ENCODE measurements at places on chromosomes 13 and 19.

GRCh38 chr13:40377783-40378182 is 288.7 kb downstream of the FOXO1 start:
- no peak for DNase-seq

DNA sequence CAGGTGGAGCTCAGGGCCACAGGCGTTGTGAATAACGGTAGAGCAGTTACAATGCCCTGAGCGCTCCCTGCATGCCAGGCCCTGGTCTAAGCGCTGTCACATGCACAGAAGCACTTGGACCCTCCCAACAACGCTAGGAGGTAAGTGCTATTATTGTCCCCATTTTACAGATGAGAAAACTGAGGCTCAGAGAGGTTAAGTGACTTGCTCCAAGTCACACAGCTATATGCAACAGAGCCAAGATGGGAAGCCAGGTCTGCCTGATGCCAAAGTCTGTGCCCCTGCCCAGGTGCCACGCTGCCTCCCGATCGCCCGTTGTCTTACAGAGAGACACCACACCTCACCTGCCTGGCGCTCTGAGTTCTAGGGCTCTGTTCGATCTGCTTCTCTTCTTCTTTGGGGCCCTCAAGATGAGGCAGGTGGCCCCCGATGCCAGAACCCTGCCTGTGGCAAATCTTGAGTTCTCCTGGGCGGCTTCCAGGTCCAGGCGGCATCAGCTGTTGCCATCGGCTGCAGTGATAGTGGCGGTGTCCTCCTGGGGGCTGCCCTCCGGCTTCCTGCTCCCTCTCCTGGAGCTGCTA is 20.0 kb downstream of the YIPF2 start:
- DNase-seq: no peak

- no peak for DNase-seq
Observed at GRCh38 chr13:29743201-29743786, 107.1 kb downstream of the UBL3 start.

DNA sequence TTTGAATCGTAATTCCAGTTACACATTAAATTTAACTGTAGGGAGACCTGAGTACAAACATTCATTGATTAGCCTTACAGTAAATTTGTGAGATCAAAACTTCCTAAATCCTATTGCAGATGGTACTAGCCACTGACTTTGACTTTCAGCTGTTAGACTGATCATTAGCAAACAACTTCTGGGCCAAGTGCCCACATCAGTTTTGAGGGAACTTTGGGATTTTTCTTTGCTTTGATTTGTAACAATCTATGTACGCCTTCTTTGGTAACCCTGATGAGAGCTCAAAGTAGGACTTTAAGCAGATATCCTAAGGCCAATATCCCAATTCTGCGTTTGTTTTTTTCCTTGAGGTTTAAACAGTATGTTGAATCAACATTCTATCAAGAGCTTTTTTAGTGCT is 131.5 kb downstream of the DLEU7 start:
- no peak for DNase-seq

DNA sequence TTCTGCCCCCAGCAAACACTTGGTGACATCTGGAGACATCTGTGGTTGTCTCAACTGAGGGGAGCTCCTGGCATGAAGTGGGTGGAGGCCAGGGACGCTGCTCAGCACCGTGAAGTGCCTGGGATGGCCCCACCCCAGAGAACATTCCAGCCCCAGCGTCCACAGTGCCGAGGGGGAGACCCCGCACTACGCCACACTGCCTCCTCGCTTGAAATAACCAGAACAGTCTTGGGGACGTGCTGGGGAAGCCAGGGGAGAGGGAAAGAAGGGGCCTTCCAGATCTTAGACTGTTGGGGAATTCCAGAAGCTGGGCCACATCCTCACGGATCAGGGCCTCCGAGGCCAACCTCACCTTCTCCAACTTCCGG is 4.2 kb downstream of the DPP9 start:
- no peak for DNase-seq

- DNase-seq: no peak
Observed at GRCh38 chr13:110616103-110617101, 1.1 kb downstream of the NAXD start.

- no peak for DNase-seq
Observed at GRCh38 chr19:13291913-13292312, 141.7 kb downstream of the IER2 start.

GRCh38 chr13:109669234-109669612 is 117.2 kb downstream of the IRS2 start:
- no peak for DNase-seq

GRCh38 chr19:42461700-42462324 is 19.1 kb upstream of the CXCL17 start:
- no peak for DNase-seq

DNA sequence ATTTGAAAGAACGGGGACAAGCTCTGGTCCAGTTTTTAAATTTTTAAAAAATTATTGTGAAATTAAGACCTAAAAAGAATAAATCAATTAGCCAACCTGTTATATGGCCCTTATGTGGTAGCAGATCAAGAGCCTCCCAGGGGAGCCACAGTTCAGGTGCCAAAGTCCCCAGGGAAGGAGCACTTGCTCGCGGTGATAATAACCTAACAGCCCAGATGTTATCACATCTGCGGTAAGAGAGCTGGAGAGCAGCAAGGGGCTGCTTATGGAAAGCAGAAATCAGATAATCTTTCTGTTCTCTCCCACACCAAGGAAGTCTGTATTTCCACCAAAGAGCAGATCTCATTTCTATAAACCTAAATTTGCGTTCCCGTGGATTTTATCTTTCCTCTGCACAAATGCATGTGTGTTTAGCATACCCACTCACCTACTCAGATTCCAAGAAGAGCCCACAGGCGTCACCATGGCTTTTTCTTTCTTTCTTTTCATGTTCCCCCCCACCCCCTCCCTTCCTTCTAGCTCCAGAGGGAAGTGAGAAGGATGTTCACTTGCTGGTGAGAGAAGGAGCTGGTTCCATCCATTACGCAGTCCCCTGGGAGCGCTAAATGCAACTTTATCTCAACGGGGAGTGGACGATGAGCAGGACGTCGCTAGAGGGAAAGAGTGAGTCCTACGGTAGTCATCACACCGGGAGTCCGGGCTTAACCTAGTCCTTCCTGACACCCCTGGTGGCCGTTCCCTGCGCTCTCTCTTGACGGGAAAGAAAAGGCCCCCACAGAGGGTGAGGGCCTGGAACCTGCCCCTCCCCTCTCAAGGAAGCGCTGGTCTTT is 1.6 kb upstream of the POU4F1 start:
- DNase-seq: no peak

DNA sequence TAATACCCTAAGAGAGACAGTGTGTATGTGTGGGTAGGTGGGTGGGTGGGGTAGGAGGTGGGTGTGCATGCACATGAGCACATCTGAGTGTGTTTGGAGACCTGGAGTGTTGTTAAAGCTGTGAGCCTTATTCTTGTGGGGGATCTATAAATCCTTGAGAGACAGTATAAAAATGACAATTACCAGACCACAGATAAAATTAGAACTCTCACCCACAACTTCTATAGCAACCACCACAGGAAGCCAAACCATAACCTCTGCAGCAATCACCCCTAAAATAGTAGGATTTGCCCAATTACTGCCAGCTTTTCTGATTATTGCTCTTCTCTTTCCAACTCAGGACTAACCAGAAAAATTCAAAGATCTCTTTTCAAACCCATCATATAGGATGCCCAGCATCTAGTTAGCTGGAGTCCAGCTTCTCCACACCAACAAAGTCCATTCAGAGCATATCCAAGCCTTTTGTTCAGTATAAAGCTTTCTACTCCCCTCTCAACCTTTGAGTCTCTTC is 93.4 kb upstream of the SLITRK1 start:
- DNase-seq: no peak

DNA sequence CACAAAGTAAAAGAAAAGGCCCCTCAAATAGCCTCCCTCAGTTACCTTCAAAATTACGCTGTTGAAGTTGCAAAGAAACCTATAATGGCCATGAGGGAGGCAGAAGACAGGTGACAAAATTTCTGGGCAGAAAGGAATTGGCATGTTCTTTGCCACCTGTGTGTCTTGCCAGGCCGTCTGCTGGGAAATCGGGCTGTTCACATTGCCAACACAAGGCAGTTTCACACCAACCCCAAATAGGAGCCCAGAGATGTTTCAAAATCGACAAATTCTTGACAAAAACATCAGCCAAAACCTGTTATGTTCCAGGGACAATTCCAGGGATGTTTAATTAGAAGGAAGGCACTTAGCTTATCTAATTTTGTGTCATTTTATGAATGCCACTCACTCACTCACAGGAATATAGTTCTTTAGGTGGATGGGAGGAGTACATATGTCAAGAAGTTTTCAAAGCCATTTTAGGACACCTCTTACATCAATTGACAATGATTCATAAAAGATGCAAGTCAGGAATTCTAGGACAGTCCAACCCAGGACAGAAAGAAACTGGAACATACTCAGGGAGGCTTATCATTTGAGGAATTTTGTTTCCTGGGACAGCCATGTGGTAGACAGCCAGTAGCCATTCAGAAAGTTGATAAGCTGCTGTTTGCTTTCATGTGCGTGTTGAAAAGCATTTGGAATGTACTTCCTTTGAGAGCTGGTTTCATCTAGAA is 164.5 kb downstream of the RGCC start:
- DNase-seq: no peak

GRCh38 chr13:50116430-50116973 is 101.3 kb downstream of the KCNRG start:
- DNase-seq: no peak

- no peak for DNase-seq
Observed at GRCh38 chr13:101579281-101579802, 126.9 kb downstream of the ITGBL1 start.

DNA sequence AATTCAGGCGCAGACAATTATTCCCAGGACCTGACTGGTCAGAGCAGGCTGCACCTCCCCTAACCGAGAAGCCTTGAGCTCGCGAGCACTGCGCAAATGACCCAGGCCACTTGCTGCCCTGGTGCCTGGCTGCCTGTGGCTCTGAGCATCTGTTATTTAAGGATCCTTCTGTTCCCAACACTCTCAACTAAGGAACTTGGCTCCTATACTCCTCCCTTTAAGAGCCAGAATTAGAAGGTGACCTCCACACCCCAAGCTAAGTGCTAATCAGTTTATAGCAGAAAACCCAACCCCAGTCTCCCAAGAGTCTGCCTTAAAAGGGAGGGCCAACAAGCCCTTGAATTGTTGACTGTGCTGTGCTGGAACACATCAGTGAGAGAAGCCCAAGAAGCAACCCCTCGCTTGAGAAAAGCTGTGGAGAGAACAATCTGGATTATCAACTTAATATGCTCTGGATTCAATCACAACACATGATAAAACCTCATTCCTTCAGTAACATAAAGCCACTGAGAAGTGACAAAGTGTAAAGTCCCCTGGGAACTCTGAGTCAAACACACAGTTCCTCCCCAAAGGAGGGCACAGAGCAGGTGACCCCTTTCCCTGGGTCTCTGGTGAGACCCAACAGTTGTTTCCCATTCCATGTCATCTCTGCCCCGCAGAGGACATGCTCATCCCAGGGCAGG is 14.6 kb downstream of the AKAP8L start:
- DNase-seq: no peak

- no peak for DNase-seq
Observed at GRCh38 chr19:51430221-51430620, 12.8 kb upstream of the SIGLEC10 start.

GRCh38 chr13:46578590-46578975 is 25.6 kb downstream of the LRCH1 start:
- DNase-seq: no peak

DNA sequence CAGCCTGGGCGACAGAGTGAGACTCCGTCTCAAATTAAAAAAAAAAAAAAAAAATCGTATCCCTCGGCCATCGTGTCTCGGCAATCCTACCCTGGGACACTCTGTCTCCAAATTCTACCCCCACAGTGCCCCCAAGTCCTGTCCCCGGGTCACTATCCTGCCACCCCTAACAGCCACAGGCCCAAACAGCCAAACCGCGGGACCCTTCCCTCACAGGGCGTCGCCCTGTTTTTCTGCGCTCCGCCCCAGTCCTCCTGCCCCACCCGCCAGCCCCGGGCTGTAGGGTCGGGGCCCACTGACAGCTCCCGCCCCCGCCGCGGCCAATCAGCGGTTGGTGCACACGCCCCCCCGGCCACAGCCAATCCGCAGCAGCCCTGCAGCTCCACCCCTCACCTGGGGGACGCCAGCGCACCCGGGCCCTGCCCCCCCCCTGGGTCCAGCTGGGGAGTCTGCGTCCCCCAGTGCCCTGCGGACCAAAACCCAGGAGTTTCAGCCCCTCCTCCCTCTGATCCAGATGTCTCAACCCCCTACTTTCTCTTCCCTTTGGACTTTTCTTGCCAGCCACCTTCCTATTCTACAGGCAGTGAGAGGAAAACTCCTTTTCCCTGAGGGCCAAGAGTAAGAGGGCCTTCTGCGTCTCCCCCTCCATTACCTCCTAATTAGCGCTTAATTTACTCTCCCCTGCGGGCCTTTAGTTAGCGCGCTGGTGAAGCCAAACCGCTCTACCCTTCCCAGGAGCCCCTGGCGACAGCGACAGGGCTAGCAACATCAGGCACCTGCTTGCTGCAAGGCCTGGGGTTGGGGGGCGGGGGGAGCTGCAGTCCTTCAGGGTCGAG is 1.5 kb upstream of the BCAT2 start:
- DNase-seq: peak; percentile 26

- DNase-seq: no peak
Observed at GRCh38 chr13:113974304-113975281, 717 bp upstream of the C13orf46 start.

DNA sequence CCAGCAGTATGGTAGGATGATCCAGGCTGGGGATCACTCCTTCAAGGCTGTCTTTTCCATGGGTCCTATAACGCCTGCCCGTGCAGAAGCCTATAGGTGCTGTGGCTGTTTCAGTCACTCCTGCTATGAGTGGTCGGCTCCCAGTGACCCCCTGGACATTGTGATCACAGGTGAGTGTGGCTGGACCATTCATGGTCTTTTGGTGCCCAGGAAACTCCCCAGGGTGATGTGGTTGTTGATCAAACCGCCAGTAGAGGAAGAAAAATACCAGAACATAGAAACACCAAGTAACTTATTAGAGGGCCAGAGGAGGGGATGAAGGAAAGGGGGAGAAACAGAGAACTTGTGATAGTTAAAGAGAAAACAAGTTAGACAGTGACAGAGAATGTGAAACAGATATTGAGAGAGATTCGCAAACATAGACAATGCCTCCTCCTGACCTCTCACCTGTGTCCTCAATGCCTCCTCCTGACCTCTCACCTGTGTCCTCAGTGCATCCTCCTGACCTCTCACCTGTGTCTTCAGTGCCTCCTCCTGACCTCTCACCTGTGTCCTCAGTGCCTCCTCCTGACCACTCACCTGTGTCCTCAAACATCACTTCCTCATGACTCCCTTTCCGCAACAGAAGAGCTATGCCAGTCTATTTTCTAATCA is 19.4 kb downstream of the LAIR2 start:
- DNase-seq: no peak

GRCh38 chr19:7648265-7649014 is 11.5 kb downstream of the STXBP2 start:
- no peak for DNase-seq

DNA sequence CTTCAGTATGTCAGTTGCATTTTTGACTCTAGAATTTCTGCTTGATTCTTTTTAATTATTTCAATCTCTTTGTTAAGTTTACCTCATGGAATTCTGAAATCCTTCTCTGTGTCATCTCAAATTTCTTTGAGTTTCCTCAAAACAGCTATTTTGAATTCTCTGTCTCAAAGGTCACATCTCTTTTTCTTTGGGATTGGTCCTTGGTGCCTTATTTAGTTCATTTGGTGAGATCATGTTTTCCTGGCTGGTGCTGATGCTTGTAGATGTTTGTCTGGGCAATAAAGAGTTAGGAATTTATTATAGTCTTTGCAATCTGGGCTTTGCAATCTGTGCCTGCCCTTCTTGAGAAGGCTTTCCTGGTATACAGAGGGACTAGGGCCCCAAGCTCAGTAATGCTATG is 18.5 kb upstream of the KBTBD7 start:
- no peak for DNase-seq
